Stimulated activated CD8-positive, alpha-beta memory T cell treated with anti-CD3 and anti-CD28 coated beads, Interleukin-4, amount 100 ng/mL, for 1 hour (primary cell): ENCODE measurements at places on chromosomes 1 and 21.
A peak's percentile ranks its signal among the peaks of the same experiment; 100 is the strongest.

- no peak for DNase-seq
Measured at GRCh38 chr1:18908911-18909771, 6.8 kb upstream of the ALDH4A1 start.

- no peak for DNase-seq
Measured at GRCh38 chr1:117098287-117098890, 23.2 kb downstream of the TRIM45 start.

DNA sequence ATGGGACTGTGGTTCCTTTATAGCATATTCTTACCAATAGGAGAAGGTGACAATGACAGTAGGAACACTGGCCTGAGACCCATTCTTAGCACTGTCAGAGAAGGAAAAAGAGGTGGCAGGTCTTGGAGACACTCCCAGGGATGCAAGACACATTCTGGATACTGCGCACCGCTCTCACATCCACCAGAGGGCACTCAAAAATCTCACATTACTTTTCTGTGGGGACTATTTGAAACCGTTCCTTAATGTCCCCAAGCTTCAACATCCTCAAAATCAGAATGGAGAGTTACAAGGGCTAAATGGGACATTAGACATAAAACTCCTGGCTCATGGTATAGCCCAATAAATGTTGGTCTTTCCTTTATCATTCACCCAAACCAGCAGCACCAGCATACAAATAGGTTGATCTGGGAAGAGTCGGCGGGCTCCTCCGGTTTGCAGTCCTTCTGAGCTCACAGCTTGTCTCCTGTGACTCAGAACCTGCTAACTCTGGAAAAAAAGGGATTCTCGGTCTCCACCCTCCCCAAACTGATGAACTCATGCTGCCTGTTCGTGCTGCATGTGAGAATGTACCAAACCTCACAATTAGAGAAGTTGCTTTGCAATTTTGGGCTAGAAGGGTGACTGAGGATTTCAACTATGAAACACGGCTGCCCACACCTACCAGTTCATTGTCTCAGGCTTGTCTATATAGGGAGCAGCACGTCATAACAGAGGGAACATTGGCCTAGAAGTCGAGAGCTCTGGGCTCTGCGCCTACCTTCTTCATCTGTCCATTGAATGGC is 40.2 kb downstream of the IL12RB2 start:
- no peak for DNase-seq

- no peak for DNase-seq
Measured at GRCh38 chr1:42938645-42939615, 19.7 kb downstream of the SLC2A1 start.

DNA sequence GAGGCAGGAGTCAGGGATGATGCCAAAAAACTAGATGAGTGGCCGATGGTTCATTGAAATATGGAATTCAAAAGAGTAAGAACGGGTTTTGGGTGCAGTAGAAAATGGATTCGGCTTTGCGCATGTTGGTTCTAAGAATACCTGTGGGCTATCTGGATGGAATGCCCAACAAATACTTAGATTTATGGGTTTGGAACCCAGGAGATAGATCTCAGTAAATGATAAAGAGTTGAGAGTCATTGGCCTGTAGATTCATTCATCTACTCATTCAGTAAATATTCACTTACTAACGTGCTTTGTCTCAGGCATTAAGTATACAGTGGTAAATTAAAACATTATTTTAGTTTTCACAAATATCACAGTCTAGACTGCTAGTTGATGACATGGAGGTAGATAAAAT is 247.7 kb downstream of the NFIA start:
- DNase-seq = no peak

DNA sequence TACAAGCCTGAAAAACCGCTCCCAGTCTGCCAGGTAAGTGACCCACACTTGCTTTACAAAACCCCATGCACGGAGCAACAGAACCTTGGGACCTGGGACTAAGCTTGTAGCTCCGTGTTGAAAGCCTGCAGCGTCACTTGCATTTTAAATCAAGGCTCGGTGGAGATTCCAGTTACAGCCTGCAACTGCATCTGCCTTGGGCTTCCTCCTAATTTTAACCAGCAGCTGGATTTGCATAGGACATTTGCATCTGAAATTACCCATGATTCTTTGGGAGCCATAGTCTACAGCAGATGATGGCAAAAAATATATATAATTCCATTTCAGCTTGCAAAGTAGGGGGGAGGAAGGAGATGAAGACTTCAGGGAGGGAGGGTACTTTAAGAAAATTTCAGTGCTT is 62.4 kb upstream of the IGSF21 start:
- no peak for DNase-seq

GRCh38 chr1:59682396-59683080 is 132.2 kb upstream of the HOOK1 start:
- DNase-seq = no peak

DNA sequence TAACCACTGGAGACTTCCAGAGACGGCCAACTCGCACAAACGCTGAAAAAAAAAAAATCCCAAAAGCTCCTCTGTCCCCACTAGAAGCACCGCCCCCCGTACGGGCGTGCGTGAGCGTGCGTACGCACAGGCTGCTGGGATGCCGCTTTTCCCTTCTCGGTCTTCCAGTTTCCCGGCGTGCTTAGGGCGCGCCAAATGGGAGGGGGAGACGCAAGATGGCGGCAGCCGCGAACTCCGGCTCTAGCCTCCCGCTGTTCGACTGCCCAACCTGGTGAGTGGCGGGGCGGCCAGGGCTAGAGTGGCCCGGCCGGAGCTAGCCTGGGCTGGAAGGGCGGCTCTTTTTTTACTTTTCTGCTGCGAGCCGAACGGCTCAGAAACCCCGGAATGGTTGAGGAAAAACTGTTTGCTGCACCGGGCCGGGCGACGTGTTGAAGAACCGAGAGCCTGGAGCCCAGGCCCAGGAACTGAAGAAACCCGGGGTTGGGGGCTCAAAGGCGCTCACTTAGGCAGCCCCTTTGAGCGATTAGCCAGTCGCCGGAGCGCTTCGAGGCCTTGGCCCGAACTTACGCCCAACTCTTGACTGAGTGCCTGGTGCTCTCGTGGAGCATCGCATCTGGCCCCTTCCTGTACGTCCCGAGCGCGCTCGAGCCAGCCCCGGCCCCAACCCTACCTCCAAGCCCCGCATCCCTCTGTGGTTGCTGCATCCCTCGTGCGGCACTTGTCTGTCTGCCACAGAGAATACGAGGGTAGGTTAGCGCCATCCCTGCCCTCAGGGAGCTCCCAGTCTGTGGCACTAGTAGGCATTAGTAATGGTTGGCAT is at the start of gene PPP1R8:
Gene PPP1R8 (plus strand): TSS at position 162 of the 820 bp plus-strand sequence. CDS start 54 bp downstream, at position 216.
- DNase-seq = peak; percentile 67

- no peak for DNase-seq
Measured at GRCh38 chr1:230857077-230857476, 11.2 kb downstream of the C1orf198 start.

- no peak for DNase-seq
Measured at GRCh38 chr1:9261496-9261895, 26.9 kb downstream of the H6PD start.

DNA sequence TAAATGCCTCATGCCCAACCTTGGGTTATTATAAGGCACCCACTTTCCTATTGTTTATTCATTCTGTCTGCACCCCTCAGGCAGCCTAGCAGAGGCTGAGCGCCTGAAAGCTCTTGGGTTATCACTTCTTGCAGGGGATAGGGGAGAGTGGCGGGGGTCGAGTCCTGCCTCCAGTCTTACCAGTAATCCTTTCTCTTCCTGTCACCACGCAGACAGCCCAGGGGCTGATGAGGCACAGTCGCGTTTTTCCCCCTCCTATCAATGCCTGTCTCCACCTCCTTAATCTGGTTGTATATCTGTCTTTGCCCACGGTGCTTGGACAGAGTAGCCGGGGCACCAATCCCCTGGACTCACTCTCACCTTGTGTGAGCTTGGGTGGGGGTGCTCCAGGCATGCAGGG is 733.1 kb downstream of the MATN1 start:
- DNase-seq = no peak

GRCh38 chr1:8004803-8005573 is 21.1 kb downstream of the ERRFI1 start:
- no peak for DNase-seq

- no peak for DNase-seq
Measured at GRCh38 chr1:156517748-156518147, 17.2 kb upstream of the MEF2D start.

DNA sequence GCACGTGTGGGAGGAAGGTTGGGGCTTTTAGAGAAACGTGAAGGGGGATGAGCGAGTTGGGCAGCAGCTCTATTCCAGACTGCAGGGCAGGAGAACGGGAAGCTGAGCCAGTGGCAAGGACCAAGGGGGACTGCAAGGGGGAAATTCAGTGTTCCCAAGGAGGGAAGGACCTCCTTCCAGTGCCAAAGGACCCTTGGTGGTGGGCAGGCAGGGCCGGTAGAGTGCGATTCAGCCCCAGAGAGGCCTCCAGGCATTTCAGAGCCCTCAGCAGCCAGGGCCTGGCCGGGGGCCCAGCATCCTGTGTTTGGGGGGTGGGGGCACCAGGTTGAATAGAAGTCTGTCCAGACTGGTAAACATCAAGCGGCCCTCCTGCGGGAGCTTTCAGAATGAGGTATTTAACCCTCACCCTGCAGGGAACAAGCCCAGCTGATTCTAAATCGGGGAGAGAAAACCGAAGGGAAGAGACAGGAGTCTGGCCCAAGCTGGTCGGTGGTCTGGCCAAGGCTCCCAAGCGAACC is 2.3 kb downstream of the COL9A2 start:
- DNase-seq = no peak

GRCh38 chr1:205680073-205680851 is at the start of gene SLC45A3:
Gene SLC45A3, minus strand, starts transcription at chr1:205680509. Its CDS starts 15,853 bp downstream, at chr1:205664656.
- peak; percentile 17 for DNase-seq

GRCh38 chr1:11790880-11791715 is 14.7 kb downstream of the MTHFR start:
- DNase-seq = no peak

DNA sequence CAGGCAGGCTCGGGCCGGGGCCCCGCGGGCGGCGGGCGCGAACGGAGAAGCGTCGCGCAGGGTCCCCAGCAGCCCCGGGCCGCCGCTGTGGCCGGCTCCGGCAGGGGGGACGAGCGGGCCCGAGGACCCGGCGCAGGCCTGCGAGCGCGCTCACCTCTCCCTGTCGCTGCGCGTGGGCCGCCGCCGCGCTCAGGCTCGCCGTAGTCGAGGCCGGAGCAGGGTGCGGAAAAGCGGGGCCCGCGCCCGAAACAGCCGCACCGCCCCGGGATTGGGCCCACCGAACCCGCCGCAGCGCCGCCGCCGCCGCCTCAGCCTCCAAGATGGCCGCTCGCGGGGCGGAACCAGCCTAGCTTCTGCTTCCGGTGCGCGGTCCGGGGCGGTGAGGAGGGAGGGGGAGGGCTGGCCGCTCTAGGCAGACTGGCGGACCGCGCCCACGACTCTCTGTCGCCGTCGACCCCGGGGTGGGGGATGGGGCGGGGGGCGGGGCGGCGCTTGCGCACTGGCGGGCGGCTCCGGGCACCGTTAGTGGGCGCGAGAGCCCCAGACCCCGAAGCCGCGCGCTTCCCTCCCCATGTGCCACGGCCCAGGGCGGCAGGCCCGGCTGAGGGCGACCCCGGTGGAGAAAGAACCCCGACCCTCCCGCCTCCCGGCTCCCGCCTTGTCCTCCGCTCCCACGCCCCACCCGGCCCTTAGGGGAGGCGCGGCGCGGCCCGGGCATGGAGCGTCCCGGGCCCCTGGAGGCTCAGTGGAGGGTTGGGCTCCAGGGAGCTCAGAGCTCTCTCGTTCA is at the start of gene UBE2J2:
Gene UBE2J2 (minus strand): TSS at position 343 of the 787 bp plus-strand sequence. CDS start 5,862 bp downstream, outside the sequence.
- peak; percentile 88 for DNase-seq

GRCh38 chr1:233734456-233734855 is 120.5 kb downstream of the KCNK1 start:
- no peak for DNase-seq

- DNase-seq = no peak
Measured at GRCh38 chr1:64194168-64195080, 9.0 kb upstream of the UBE2U start.

- no peak for DNase-seq
Measured at GRCh38 chr21:45644041-45644906, 749 bp downstream of the PCBP3 start.

DNA sequence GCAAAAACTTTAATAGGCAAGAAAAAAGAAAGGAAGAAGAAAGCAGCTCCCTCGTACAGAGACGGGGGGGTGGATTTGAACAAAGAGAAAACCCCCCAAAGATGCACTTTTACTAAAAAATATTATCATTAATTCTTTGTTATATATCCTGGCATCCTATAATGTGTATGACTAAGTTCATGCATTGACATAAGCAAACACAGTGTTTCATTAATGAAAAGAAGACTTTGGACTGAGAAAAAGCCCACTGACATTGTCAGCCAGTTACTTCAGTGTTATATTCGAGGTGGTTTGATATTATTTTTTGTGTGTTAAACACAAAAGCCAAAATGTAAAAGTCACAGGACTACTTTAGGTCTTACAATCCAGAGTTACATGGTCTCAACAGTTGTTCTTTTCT is 110.1 kb upstream of the DPYD start:
- no peak for DNase-seq

- no peak for DNase-seq
Measured at GRCh38 chr21:38488640-38489270, 9.5 kb downstream of the ERG start.

- DNase-seq = no peak
Measured at GRCh38 chr1:232477728-232478127, 152.2 kb downstream of the SIPA1L2 start.

DNA sequence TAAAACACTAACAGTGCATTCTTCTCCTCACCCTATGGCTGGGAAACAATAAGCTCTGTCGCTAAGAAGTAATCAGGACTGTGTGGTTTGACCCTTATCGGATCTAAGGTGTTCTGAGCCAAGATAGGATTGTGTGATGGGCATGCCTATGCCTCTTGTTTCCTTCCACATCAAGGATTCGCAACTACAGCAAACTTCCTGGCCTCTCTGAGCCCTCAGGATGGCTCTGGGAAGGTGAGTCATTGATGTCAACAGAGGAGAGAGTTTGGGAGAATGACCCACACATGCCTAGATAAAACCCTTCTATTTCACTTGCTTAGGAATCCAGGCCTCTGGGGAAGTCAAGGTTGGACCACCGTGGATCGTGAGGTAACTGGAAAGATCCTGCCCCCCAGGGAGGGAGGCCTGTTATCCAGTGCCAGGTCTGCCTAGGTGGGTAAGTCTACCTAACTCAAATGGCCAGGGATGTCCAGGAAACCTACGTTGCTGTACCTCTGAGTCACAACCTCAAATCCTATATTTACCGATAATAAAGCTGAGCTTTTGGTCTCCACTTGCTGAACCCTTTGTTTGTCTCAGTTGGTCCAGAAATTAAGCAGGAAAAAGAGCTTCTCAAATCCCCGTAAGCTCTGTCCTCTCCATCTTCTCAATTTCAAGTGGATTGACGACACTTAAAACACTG is 27.4 kb downstream of the TIAM1 start:
- no peak for DNase-seq

- no peak for DNase-seq
Measured at GRCh38 chr1:70156529-70157120, 48.8 kb downstream of the LRRC40 start.
